Sigmoid colon (tissue), 7 donors: ENCODE measurements at places on chromosomes 1 and 21.

DNA sequence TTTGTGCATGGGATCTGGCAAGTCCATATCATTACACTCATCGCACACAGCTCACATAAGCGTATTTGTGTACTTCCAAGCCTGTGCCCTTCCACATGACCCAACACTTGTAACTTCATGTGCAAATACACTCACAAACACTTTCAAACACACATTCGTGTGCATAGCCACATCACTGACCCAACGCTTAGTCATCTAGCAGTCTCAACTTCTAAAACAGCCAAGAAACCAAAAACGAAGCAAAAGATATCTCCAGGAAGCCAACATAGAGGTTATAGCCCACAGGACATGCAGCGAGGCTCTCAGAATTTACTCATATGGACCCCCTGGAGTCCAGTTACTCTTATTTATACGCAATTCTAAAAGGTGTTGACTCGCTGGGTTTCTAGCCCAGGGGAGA lies 10.9 kb upstream of the GOLT1A start:
- no peak for DNase-seq

DNA sequence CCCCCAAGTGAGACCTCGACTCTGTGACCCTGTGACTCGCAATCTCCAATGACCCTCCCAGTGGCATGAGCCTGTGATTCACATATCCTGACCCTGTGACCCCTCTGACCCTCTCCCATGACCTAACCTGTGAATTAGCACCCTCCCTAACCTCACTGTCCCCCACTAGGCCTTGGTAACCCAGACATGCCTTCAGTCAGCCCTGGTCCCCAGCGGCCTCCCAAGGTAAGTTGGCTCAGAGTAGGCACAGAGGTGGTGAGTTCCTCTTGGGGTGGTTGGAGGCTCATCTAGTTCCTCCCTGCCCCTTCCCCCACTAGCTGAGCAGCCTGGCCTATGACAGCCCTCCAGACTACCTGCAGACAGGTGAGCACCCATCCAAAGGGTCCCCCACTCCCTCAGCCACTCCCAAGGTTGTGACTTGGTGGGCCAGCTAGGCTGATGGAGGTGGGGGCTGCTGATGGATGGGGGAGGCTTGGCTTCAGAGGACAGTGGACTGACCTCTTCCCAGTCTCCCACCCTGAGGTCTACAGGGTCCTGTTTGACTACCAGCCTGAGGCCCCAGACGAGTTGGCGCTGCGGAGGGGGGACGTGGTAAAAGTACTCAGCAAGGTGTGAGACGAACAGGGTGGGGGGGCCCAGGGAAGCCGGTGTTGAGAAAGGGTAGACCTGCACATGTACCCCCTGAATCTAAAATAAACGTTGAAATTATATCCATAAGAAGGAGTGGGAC lies 1.6 kb downstream of the SH3D21 start:
- peak; percentile 64 for DNase-seq

- no peak for DNase-seq
These were observed 73.1 kb downstream of the KIF1B start for GRCh38 chr1:10283318-10283984.

GRCh38 chr1:77597310-77597709 lies 85.1 kb downstream of the ZZZ3 start:
- no peak for DNase-seq
